ENCODE measurements at places on chromosomes 1 and 21.
A peak's percentile ranks its signal among the peaks of the same experiment; 100 is the strongest.

GRCh38 chr1:23899070-23899469, 14.1 kb downstream of the CNR2 start:
- no peak for DNase-seq

DNA sequence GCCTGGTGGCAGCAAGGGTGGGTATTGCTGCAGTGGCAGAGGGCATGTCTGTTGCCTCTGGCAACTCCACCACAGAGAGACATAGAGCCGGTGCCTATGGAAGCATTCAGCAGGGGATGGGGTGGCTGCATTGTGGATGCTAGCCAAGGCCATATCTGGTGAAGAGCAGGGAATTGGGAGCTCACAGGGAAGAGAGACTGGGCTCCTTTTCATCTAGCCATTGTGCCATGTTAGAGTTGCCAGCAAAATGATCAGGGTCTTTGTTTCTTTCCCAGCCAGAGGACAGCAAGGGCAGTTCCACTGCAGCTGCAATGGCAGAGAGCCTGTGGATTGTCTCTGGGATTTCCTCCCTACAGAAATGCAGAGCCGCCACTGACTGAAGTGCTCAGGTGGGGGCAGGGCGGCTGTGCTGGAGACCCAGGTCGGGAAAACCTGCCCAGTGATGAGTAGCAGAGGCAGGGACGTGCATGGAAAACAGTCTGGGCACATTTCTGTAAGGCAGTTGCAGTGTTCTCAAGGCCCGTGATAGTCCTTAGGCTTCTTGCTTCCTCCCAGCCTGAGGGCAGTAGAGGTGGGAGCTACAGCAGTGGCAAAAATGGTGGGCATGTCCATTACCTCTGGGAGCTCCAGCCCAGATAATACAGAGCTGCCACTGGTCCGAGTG, 40.2 kb upstream of the CYP4X1 start:
- DNase-seq = no peak

DNA sequence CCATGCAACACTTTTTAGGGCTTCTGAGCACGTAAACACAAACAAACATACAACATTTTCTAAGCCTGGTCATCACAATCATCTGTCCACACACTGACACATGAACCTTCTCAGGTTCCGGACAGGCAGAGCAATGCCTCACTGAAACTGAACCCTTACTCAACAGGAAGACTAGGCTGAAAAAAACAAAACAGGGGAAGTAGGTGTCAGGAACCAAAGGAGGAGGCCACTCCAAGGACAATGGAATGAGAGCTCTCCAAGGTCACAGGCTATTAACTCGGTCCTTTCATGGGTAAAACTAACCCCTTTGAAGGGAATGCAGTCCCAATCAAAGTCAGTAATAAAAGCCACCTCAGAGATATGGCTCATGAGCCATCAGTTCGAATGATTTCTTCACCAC, 76.6 kb downstream of the FAM78B start:
- DNase-seq = no peak

DNA sequence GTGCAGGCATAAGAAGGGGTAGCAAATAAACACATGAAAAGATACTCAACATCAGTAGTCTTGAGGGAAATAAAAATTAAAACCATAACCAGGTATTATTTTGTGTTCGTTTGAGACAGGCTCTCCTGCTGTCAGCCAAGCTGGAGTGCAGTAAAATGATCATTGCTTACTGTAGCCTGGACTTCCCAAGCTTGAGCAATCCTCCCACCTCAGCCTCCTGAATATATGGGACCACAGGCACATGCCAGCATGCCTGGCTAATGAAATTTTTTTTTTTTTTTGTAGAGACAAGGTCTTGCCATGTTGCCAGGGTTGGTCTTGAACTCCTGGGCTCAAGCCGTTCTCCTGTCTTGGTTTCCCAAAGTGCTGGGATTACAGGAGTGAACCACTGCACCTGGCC, 108.0 kb downstream of the DNM3 start:
- no peak for DNase-seq

DNA sequence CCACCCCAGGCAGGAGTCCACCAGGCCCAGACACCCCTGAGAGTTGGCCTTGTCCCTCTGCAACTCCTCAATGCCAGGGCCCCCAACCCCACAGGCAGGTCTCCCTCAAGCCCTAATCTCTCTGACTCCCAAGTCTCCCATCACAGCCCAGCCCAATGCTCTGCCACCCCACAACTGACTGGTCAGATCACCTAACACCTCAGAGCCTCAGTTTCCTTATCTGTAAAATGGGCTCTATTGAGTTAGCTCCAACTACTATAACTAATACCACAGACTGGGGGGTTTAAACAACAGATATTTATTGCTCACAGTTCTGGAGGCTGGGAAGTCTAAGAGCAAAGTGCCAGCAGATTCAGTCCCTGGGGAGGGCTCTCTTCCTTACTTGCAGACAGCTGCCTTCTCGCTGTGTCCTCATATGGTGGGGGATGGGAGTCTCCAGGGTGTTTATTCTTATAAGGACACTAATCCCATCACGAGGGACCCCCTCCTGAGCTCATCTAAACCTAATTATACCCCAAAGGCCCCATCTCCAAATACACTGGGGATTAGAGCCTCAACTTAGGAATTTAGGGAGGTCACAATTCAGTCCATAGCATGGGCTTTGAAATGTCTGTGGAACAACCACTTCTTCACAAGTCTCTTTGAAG, 34.9 kb upstream of the ZC3H12A start:
- DNase-seq = no peak

DNA sequence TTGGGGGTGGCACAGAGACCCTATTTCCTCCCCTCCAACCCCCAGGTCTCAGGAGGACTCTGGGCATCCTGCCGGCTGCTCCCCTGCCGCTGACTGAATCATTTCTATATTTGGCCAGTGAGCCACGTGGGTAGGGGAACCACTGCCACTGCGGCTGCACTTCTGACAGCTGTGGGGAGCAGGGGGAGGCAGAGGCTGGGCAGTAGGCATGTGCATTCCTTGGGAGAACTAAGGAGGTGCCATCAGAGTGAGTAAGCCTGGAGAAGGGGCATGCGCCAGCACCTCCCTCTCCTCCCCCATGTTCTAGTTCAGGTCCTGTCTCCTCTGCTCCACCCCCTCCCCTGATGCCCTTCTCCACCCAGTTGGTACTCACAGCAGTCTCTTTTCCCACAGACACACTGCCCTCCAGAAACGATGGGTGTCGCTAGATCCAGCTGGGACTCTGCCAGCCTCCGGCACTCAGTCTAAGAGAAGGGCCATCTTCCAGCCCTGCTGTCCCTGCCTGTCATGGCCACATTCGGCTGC, 12.0 kb downstream of the PPFIA4 start:
- no peak for DNase-seq

- DNase-seq = no peak
Observed at GRCh38 chr1:247357781-247358211, 26.1 kb upstream of the ZNF496 start.

DNA sequence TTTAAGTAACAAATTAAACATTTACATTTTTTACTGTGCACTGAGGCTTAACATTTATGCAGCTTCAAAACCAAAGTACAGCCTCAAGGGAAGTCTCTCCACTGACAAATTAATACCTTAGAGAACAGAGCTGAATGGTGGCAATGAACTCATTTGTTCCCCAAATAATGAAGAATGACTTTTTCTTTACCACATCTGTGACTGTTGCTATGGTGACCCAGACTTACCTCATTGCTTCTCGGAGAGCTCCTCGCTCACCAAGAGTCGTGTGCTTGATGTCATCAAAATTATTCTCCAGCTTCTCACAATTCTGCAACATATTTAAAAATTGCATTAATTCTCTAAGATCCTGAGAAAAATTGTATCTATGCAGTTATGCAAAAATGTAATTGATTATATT, 92.9 kb downstream of the DPYD start:
- no peak for DNase-seq

DNA sequence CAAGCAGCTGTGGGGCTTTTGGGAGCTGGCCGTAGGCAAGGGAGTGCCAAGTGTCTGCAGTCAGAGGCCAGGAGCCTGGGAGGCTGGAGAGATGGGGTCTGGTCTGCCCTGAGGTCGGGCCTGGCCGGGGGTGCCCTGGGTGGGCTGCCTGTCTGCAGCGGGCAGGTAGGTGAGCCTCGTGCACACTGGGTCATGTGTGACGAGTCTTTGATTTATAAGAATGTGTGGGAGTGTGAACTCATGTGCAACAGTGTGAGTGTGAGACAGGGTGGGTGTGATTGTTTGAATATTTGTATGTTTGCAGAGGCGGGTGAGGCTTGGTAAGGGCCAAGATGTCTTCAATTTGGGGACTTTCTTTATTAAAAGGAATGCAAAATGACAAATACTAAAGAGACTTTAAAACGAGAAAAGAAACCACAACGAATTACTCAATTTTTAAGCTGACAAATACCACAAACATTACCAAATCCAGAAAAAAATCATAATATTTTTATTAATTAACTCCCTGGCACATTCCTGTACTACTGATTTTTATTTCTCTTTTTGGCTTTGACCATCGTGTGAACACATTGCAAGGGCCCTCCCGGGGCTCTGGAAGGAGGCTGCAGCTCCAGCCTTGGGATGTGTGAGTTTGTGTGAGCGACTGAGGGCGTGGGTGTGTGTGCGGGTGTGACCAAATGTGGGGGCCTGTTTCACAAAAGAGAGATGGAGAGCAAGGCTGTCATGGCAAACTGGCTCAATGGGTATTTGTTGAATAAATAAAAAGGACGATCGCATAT, 110.3 kb upstream of the WNT4 start:
- no peak for DNase-seq

DNA sequence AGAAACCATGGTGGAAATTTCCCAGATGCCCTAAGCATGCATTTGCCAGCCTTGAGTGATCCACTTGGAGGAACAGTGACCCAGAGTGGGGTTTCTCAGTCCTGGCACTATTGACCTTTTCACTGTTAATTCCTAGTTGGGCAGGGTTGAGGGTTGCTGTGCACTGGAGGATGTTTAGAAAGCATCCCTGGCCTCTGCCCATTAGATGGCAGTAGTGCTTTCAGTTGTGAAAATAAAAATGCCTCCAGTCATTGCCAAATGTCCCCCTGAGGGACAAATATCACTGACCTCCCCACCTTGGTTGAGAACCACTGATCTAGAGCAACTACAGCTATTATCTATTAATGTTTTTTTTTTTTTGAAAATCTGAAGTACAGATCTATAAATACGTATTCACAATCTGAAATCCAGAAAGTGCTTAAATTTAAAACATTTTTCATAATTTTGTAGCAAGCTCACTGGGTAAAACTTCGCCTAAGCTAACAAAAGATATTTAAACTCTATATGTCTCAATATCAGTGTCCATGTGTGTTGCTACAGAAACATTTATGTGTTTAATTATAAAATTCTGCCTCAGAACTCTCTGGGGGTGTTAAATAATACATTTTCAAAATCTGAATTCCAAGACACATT, 27.3 kb downstream of the F3 start:
- no peak for DNase-seq

DNA sequence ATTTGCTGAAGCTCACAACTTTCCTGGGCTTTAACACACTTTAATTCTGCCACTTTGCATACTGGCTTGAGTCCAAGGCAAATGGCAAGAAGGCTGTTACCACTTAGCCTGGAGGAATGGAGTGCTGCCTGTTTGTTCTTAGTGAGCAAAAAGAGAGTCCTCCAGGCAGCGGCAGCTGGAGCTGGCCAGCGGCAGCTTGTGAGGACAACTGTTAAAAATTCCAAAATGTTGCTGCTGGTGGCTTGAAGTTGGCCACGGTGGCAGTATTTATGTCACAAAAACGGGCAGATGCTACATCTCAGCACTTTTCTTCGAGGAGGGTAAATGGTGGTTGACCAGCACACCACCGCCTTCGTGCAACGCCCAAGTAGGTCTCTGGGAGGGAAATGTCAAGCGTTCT, 27.3 kb downstream of the STPG1 start:
- DNase-seq = no peak

DNA sequence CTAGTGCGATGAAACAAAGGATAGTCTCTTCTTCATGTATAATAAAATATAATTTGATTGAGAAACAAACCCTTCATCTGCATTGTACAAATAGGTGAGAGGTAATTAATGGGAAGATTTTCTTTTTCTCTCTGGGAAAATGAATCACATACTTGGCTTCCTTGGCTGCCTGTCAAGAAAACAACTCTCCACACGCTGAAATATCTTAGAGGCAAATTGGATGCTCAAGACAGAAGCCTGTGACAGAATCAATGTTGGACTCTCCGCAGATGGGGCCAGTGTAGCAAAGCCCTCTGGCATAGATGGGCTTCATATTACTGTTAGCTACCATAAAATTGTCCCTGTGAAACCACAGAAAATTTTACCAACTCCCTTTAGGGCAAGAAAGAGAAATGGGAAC, 186.6 kb downstream of the GRIK1 start:
- no peak for DNase-seq

GRCh38 chr1:3505161-3505560, 50.7 kb downstream of the ARHGEF16 start:
- no peak for DNase-seq

DNA sequence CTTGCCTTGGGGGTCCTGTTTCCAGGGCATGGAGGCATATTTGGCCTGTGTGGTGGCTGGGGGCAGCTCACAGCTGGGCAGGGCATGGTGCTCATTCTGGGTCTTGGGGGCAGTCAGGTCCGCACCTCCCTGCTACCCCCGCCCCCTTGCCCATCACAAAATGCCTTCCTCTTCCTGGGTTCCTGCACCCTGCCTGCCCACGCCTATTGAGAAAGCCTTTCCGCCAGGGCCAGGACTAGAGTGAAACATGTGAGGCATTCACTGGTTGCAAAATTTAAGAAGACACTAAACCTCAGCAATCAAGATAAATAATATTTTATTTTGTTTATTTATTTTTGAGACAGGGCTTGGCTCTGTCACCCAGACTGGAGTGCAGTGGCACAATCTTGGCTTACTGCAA, 19.7 kb downstream of the PTAFR start:
- no peak for DNase-seq

GRCh38 chr1:54955359-54955758, 25.1 kb upstream of the TMEM61 start:
- no peak for DNase-seq

DNA sequence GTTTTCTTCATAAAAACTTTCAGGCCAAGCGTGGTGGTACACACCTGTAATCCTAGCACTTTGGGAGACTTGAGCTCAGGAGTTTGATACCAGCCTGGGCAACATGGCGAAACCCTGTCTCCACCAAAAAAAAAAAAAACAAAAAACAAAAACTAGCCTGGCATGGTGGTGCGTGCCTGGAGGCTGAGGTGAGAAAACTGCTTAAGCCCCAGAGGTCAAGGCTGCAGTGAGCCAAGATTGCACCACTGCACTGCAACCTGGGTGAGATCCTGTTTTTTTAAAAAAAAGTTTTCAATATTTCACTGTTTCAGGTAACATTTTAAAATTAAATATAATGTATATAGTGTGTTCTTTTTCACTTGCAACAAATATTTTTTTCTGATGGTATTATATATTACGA, 13.5 kb upstream of the B3GALT2 start:
- no peak for DNase-seq

- DNase-seq = no peak
Observed at GRCh38 chr1:10616696-10617095, 141.9 kb downstream of the PEX14 start.

GRCh38 chr1:160108888-160109662, 6.5 kb upstream of the ATP1A2 start:
- no peak for DNase-seq

GRCh38 chr1:205204552-205204951, 7.0 kb downstream of the DSTYK start:
- no peak for DNase-seq

GRCh38 chr1:26336477-26337205, 17.3 kb downstream of the CRYBG2 start:
- peak; percentile 76 for DNase-seq

- no peak for DNase-seq
Observed at GRCh38 chr1:219317762-219318353, 144.2 kb downstream of the LYPLAL1 start.

GRCh38 chr1:23288201-23288600, 55.9 kb downstream of the HNRNPR start:
- DNase-seq = no peak

- DNase-seq = no peak
Observed at GRCh38 chr1:17258116-17258757, 9.3 kb downstream of the PADI3 start.
